ENCODE measurements at places on chromosomes 1 and 21. TPM values are rescaled to one million over a fixed set of nuclear protein-coding genes. Genes with fewer than 3 reads are reported as not detected.

Gene CD247
- total RNA-seq = 0.95 TPM

GRCh38 chr1:203280061-203280460, 25.3 kb upstream of the BTG2 start:
- no peak for DNase-seq

Gene GPATCH4
- total RNA-seq = 16.0 TPM

DNA sequence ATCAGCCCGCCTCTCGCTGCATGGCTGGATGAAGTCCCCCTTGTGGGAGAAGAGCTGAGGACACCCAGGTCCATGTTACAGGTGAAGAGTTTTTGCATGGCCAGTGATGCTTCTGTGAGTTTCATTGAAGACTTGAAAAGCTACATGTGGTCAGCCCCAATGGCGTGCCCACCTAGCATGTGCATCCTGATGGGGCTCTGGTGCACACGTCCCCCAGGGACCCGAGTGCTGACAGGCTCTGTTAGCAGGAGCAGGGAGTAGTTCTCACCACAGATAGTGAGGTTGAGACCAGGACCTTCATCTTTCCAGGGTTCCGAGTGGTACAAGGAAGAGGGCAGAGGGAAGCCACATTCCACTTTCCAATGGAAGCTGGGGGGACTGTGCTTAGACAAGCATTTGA, 184.8 kb upstream of the C1orf174 start:
- DNase-seq = no peak

Data from pancreas (tissue), 10 donors.